Dermis microvascular lymphatic vessel endothelial cell (primary cell): ENCODE measurements at places on chromosomes 12 and 14.
A peak's percentile ranks its signal among the peaks of the same experiment; 100 is the strongest.

DNA sequence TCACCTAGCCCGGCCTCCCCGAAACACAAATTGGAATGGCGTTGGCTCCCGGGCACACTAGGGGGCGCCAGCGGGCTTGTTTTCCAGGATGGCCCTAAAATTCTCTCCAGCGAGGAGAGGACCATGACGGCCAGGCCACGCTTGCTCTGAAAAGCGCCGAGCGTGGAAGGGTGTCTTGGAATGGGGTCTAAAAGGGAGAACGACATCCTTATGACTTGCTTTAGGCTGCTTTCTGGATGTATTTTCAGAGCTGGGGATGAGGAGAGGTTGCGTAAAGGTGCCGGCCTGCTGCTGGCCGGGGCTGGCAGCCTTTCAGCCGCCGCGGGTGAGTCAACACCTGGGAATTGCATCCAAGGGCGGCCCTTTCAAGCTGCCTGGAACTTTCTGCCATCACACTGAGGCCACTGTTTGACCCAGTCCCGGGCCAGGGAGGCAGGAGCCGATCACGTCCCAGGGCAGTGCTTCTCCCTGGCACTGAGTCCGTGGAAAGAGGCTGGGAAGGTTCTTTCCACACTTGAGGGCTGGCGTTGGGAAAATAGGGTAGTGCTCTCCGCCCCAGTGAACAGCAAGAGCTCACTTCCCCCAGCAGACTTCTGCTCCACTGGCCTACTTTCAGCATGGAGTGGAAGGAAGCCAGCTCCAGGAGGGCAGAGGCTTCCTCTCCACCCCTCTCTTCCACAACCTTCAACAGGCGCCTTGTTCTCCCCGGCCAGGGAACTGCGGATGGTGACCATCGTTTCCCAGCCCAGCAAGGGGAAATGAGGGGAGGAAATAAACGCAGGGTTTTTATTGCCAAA lies 216.2 kb downstream of the TTC8 start:
- DNase-seq: peak; percentile 83

- no peak for DNase-seq
These were observed 161.1 kb upstream of the NOS1 start for GRCh38 chr12:117522559-117522958.

DNA sequence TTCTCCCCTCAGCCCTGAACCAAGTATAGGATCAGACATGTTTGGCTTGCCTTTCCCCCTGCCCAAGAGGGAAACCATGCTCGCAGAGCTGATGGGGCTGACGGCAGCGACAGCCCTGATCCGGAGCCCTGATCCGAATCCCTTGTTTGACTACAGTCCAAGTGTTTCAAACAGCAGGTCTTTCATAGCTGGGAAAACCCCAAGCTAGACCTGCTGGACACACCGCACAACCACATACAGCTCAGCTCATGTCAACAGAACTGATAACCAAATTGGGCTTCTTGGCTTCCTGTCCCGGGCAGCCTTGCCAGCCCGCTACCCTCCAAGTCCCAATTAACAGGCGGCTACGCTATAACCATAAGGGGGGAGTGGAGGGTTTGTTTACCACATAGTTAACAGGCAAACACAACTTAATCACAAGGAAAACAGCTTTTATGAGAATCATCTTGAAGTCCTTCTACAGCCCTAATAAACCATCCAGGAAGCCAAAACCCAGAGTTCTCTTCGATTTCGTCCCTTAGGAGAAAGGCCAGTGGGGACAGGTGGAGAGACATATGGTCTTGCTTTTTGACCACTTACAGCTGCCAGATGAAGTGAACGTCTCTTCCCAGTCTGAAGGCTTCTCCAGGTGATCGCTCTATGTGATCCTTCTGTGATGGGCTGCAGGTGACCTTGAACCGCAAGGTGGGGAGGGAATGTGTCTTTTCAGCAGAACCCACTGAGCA lies 64.5 kb upstream of the MANSC4 start:
- no peak for DNase-seq

GRCh38 chr14:104599446-104599845 lies 5.1 kb downstream of the TMEM179 start:
- DNase-seq: no peak

DNA sequence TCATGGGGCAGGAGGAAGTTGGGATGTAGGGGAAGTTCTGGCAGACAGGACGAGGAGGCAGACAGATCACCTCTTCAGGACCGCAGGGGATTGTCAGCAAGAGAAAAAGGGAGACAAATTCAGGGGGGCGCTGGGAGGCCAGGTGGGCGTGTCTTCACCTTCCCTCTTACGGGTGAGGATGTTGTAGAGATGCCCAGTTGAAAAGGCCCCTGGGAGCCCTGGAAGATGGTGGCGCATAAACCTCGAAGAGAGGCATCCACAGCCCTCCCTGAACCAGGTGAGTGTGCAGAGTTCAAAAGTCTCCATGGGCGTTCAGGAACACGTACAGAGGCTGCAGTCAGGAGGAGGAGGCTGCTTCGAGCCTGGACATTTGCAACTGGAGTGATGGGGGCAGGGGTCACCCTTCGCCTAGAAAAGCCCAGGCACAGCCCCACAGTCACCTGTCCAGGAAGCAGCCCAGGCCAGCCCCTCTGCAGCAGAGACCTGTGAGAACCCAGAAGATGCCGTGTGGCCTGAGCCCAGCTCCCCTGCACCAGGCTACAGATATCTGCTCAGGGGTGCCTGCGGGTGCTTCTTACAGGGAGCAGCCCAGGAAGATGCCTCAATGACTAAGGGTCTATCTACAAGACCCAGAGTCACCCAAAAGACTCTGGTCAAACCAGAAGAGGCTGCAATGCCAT lies 74.4 kb downstream of the PRIMA1 start:
- no peak for DNase-seq

DNA sequence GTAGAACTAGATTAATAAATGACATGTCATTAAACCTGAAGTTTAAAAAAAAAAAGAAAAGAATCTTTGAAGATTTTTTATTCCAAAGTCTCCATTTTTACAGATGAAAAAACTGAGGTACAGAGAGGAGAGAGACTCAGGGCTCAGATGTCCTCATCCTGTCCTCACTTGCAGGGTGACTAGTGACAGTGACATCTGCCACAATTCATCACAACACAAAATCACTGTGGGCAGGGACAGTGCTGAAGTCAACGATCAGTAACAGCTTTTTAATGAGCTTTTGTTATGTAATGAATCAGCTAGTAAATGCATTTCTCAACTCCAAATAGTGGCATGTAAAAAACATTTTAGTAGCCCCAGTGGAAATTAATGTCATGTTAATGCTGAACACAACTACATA lies 138.5 kb downstream of the NTF3 start:
- no peak for DNase-seq

DNA sequence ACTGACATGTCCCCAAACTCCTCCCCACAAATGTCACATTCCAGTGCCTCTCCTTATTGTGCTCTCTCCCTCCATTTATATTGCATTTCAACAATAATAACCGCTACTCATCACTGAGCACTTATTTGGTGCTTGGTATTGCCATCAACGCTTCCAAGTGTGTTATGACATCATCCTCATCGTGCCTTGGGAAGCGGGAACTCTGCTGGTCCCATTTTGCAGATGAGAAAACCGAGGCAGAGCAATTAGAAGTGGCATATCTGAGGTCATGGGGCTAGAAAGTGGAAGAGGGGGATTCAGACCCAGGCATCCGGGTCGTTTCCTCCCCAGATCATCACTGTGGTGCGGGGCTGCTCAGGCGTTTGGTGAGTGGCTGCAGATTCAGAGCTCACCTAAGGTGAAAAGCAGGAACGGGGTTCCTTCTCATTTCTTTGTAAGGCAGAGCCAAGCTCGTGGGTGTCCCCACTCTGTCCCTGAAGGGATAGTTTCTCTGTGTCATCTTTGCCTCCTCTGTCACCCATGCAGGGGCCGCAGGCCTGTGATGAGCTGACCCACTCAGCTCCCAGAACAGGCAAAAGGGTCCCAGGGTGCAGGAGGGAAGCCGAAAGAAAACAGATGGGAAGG lies 5.5 kb upstream of the FZD10 start:
- DNase-seq: no peak

DNA sequence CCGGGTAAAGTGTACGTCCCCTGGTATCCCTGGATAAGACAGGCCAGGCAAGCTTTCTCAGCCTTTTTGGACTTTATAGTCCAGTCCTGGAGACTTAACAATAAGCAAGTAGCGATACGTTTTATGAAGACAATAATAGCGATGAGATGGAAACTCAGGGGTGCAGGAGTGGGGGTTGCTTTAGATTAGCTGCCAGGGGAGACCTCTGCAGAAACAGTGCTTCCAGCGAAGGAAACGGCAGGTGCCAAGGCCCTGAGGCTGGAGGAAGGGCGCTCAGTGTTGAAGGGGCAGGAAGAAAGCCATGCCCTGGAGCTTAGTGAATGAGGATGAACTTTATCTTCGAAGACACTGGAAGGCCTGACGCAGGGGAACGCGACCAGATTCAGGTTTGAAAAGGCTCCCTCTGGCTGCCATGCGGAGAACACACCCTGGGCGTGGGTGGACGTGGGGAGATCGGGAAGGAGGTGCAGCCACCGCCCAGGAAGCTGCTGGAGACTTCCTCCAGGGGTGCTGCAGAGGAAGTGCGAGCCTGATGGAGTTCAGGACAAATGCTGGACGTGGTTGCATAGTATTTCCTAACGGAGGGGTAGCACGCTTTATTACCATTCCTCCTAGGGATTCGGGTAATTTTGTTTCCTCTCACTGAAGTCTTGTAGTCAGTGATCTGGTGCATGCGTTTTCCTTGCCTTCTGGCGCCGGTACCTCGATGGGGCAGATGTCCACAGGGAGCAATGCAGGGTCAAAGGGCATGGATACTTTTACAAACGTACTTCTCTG lies 26.1 kb upstream of the UBC start:
- peak; percentile 28 for DNase-seq
